ENCODE measurements at places on chromosomes 11 and 22.

GRCh38 chr22:37420686-37421467 lies 6.4 kb downstream of the ELFN2 start:
- DNase-seq = no peak

- no peak for DNase-seq
Observed at GRCh38 chr11:70434813-70435278, 36.5 kb downstream of the CTTN start.

GRCh38 chr11:86671531-86672006 lies 847 bp downstream of the ME3 start:
- DNase-seq = no peak

- DNase-seq = no peak
Observed at GRCh38 chr11:83374311-83374710, 88.1 kb upstream of the CCDC90B start.

DNA sequence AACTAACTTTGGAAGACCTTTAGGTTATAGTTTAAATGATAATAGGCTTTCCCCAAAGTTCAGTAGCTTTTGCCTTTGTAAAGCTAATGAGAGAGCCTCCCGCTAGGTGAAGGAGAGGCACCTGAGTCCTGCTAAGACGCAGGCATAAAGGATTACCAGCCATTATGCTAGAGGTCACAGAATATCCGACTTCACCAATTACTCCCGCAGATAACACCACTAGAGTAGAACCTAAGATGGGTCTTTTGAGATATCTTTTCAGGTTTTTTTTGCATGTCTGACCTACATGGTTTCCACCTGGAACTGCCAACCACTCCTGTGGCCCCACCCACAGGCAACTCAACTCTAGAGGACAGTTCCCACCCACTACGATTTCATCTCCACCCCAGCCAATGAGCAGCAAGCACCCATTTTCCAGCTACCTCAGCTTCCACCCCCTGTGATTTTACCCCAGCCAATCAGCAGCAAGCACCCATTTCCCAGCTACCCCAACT lies 314.3 kb downstream of the BRD1 start:
- no peak for DNase-seq

DNA sequence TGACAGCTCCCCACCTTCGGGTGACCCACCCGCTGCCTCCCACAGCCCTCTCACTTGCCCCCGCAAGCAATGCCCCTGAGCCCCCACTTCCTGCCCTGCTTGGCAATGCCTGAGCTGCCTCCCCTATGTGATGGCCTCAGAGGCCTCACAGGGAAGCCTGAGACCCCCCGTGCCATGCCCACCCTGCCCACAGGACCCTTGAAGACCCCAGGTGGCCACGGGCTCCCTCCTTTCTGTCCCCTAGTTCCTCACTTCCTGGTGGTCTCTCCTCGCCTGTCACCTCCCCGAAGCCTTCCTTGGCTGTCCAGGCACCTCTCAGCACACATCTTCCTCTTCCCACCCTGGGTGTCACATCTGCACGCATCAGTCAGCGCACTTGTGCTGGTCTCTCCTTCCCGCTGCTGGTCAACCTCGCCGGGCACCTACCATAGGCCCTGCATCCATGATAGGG lies 90.5 kb downstream of the BRD1 start:
- no peak for DNase-seq

DNA sequence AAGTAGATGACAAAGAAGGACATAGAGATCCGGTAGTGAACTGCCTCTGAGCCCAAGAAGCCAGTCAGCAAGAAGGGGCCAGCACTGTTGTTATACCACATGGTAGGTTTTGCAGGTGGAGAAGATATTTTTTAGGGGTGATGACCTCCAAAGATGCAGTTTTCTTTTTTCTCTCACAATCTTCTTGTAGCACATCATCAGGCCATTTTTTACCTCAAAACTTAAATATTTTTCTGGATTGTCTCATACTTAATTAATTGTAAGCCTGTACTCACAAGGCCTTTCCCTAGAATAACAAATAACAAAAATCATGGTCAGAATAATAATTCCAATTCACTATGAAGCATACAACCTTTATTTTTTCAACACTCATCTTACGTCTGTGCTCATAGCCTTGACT lies at the start of gene OR51B4:
TSS of gene OR51B4 (minus strand) at position 101 of the 400 bp plus-strand sequence. CDS start at position 101, 0 bp downstream.
- no peak for DNase-seq

GRCh38 chr11:57094181-57094935 lies 87.4 kb upstream of the LRRC55 start:
- no peak for DNase-seq

DNA sequence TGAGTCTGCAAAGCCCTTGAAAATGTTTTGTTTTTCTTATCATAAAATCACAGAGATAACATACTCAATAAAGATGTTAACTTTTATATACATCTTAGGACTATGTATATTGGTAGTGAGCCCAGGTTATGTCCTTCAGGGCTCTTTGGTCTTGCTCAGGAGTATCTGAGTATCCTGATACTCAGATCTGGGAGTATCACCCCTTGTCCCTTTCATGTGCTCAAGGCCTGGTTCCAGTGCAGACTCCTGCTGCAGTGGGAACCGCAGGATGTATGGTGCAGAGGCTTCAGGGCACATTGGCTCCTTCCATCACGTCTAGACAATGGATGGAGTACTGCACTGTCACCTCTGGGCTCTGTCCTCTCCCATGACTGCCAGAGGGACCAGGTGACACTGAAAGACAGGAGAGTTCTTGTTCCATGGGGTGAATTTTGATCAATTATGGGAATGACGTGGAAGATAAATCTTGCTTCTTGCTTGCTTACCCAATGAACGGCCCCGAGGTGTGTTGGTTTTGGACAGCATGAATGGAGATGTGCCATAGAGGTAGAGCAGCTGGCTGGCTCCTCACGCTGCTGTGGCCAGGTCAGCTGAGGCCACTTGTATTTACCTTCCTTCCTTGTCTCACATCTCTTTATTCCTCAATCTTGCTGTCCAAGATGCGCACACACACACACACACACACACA lies 215.5 kb downstream of the ARHGAP42 start:
- DNase-seq = no peak

DNA sequence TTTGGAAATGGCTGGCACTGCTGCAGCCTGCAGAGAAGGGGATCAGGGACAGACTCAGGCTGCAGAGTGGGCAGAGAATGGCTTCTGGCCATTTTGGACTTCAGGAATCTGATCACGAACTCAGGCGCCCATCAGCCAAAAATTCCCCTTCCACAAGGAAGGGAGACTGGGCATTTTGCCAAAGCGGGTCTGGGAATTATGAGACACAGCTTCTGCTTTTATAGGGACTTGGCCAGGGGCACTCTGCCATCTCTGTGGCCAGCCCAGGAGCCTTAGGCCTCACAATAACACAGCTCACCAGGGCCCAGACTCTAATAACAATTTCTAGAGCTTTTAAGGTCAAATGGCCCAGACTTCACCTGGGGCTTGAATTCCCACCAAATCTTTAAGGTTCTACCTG lies 74.7 kb downstream of the CHST1 start:
- DNase-seq = no peak

DNA sequence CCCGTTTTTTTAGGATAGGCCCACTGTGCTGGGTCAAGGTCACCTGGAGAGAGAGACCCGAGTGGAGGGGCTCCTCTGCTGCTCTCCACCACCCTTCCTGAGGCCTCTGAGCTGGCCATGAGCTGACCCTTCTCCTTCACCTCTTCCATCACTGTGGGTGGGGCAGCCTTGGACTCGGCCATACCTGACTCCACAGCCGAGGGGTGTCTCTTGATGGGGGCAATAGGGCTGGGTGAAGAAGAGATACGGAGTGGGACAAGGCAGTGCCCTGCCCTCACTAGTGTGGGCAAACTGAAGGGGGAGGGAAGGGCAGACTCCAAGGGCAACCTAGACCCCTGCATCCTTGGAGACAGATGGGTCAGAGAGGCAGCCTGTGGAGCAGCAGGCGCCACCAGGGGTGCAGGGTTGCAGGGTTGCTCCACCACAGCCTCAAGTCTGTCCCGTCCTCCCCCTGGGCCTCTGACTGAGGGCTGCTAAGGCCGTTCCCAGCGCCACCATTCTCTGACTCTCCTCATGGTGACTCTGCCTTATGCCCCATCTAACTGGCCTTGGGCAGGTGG lies 20.1 kb upstream of the NECTIN1 start:
- DNase-seq = no peak

GRCh38 chr11:101096036-101096704 lies 33.4 kb downstream of the PGR start:
- DNase-seq = no peak

GRCh38 chr11:27088353-27088752 lies 47.7 kb downstream of the BBOX1 start:
- no peak for DNase-seq

GRCh38 chr11:117255966-117256365 lies 23.5 kb downstream of the RNF214 start:
- DNase-seq = no peak

GRCh38 chr22:44224166-44224565 lies 43.4 kb downstream of the PARVG start:
- no peak for DNase-seq

- no peak for DNase-seq
Observed at GRCh38 chr11:125251956-125252355, 87.4 kb downstream of the PKNOX2 start.

GRCh38 chr11:33952805-33953204 lies 60.9 kb upstream of the LMO2 start:
- no peak for DNase-seq

DNA sequence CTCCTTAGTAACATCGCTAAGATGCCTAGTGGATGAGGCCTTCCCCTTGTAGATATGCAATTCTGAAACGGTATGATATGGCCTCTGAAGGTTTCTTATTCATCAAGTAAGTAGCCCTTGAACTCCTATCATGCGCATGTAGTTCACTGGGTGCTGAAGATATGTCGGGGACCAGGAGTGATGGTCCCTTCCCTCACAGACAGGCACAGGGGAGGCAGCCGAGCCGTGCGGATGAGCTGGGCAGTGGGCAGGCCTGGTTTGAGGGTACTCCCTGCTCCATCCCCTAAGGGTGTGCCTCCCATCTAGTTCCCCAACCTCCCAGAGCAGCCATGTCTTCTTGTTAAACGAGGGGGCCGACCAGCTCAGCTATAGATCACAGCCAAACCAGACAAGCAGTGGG lies 40.1 kb downstream of the TP53I11 start:
- DNase-seq = no peak

DNA sequence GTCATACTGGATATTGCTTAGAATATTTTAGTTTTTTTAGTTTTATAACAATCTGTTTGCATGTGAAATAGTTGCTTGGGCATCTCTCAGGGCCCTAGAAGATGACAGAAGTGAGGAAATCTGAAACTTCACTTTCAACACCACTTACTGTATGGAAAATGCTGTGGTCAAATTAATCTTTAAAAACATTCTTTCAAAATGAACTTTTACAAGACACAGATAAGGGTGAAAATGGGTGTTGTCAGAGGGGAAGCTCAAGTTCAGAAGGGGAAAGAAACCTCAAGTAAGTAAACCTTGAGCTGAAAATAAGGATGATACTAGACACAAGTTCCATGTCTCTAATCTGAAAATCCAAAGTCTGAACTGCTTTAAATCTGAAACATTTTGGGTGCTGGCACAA lies 1840.1 kb upstream of the RAG2 start:
- DNase-seq = no peak

- DNase-seq = no peak
Observed at GRCh38 chr11:44274404-44274803, 35.5 kb downstream of the ALX4 start.

- no peak for DNase-seq
Observed at GRCh38 chr11:2934021-2934550, 4.9 kb upstream of the PHLDA2 start.

GRCh38 chr11:65859812-65860277 lies 388 bp upstream of the MUS81 start:
- no peak for DNase-seq

GRCh38 chr11:3093281-3094191 lies 36.3 kb upstream of the CARS1 start:
- no peak for DNase-seq

DNA sequence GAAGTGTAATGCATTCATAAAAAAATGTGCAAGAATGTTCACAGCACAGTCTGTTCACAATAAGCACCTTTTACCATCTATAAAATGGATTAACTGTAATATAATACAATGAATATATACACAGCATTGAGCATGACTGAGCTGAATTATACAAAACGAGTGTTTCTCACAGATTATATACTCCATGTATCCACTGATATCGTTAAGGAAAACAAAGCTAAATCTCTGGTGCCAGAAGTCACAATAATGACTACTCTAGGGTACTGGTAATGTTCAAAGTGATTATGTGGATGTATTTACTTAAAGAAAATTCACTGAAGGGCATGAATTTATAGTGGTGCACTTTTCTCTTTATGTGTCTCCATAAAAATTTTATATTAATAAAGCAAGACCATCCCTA lies 33.2 kb downstream of the ACAT1 start:
- DNase-seq = no peak

GRCh38 chr11:10762185-10762584 lies 11.1 kb downstream of the CTR9 start:
- DNase-seq = no peak

DNA sequence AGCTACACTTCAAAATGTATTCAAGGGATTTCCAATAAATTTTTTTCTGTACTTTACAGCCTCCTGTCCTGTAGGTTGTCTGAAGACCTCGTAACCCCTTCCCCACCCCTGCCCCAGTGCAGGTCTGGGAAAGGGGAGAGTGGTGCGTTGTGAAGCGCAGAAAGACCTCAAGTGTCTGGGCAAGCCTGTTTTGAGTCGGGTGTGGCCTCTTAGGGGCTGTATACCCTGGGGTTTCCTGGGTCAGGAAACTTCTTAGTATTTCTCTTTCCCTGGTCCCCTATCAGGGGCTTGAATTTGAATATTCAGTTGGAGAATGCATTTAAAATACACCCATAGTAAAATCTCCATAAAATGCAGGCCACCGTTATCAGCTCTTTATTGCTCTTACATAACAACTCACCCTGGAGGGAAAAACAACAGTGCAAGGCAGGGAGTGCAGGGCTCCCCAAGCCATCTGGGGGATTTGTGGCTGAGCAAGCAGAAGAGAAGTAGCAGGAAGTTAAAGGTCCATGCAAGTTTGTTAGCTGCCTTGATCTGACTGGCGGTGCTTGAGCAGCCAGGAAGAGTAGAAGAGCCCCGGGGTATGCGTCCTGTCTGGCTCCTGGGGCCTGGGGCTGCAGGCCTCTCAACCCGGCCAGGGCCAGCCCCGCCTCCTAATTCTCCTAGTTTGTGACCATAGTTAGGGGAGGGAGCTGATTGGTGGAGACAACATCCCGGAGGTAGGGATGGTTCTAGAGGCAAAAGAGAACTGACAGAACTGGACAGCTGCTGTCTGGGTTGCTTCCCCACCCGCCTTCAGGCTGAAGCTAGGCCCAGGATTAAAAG lies 25.7 kb downstream of the ARHGAP1 start:
- DNase-seq = no peak

- DNase-seq = no peak
Observed at GRCh38 chr11:61472868-61473267, 35.7 kb upstream of the LRRC10B start.

GRCh38 chr22:28331695-28332094 lies 347.9 kb downstream of the TTC28 start:
- DNase-seq = no peak
